ENCODE measurements at places on chromosomes 7 and 10. TPM values are rescaled to one million over a fixed set of nuclear protein-coding genes. Genes with fewer than 3 reads are reported as not detected.

LIPM gene
- total RNA-seq, result not detected

DNA sequence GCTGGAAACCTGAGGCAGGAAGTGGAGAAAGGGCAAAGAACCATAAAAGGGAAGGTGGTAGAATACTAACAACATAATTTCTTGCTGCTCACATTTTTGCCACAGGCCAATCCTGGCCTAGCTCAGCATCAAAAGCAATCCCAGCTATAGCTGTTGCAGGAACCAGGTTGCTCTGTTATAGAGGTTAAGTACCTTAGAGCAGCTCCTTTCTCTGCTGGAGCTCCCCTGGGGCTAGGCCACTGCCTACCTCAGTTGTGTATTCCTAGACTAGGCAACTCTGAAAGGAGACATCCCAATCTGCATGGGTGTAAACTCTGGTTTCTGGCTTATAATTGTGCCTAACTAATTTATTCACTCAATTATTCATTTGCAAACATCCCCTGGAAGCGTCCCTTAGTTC lies 108.4 kb downstream of the ZNF365 start:
- no peak overlapping the region for H3K27ac ChIP-seq
- DNase-seq, result no peak
- H3K36me3 ChIP-seq, result no peaks in the 10 kb centered on the region
- H3K27me3 ChIP-seq, result no peaks in the 10 kb centered on the region
- H3K4me1 ChIP-seq, result no peaks in the 10 kb centered on the region

GNGT1 gene
- not detected for total RNA-seq

- no peak overlapping the region for H3K4me3 ChIP-seq
- no peaks in the 10 kb centered on the region for H3K36me3 ChIP-seq
- no peak for DNase-seq
- no peaks in the 10 kb centered on the region for H3K27me3 ChIP-seq
Observed at GRCh38 chr10:59384761-59385160, 22.4 kb upstream of the FAM13C start.

HMX3 gene
- total RNA-seq, result not detected

- H3K27me3 ChIP-seq, result no peaks in the 10 kb centered on the region
- no peak overlapping the region for H3K27ac ChIP-seq
- DNase-seq, result peak; percentile 11
Observed at GRCh38 chr10:132609211-132609610, 71.6 kb downstream of the INPP5A start.
